ENCODE measurements at places on chromosomes 13 and 19.
A peak's percentile ranks its signal among the peaks of the same experiment; 100 is the strongest.

DNA sequence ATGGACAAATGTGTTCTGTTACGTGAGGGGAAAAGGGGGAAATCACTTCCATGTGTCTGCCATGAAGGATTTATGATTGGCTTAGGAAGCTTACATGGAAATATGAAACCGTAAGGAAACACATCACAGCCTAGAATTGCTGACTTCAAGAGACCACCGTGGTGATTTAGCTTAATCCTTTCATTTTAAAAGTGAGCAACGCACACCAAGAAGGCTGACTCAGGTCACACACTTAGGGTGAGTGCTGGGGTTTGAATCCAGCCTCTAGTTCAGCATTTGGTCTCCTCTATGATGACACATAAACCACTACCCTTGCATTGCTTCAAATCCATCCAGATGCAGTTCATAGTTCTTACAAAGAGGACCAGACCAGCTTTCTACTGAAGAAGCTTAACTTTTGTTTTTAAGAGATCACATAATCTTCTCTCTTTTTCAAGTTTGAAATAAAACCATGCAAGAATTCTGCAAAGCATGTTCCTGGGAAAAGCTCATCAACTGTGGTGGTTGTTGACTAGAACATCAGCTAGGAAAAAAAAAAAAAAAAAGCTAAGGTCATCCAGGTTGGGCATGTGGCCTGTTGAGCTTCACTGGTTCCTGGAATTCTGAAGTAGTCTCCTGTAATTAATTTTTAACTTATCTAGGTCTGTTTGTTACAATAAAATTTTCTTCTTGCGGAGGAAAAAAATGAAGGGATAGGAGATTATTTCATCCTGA is 60.2 kb upstream of the KL start:
- no peak for DNase-seq

DNA sequence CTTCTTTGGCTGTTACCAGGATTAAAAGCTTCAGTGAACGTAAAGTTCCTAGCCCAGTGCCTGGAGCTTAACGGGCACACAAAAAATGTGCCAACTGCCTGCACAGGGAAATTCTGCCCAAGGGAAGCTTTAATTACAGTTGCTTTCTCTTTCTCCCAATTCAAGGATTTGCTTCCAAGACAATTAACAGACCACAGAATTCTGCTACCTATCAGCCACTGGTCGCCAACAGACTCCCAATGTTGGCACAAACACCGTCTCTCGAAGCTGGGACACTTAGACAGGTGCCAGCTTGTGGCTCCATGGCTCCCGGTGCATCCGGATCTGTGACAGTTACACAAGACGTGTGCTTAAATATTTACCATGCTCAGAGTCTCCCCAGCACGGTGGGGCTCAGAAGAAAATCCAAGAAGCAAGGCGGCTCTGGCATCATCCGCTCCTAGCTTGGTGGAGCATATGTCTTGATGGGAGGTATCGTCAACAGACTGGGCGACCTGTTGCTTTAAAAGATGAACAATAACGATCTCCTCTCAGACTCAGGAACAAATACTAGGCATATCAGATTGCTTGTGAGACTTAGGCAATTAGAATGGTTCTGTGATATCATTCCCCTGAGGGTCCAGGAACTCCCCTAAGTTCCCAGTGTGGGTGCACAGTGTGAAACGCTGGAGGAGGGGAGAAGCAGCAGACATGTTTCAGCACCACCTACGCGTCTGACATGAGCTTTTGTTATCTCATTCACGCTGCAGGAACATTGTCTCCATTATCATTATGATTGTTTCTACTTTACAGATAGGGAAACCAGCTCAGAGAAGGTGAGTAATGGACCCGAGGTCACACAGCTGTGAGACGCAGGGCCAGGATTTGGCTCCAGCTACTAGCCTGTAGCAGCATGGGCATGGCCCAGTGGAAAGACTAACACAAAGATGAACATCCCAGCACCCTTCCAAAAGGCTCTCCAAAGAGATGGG is 61.6 kb downstream of the ALOX5AP start:
- no peak for DNase-seq

DNA sequence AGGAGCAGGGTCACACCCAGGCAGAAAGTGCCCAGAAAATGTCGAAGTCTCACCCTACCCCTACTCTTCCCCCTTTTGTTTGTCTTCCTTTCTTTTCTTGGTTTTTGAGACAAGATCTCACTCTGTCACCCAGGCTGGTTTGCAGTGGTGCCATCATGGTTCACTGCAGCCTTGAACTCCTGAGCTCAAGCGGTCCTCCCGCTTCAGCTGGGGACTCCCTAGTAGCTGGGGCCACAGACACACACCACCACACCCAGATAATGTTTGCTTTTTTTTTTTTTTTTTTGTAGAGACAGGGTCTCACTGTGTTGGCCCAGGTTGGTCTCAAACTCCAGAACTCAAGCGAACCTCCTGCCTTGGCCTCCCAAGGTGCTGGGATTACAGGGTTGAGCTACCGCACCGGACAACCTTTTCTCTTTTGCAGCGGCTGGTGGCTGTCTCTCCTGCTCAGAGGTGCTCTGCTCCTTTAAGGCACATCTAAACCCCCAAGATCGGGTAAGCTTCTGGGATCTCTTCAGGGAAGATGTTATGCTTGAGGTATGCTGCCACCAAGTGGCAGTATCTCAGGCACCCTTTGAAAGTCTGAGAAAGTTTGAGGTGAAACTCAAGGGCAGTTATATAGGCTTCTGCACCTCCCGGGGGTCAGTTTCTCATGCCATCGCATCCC is 22.4 kb upstream of the EBI3 start:
- DNase-seq: no peak

DNA sequence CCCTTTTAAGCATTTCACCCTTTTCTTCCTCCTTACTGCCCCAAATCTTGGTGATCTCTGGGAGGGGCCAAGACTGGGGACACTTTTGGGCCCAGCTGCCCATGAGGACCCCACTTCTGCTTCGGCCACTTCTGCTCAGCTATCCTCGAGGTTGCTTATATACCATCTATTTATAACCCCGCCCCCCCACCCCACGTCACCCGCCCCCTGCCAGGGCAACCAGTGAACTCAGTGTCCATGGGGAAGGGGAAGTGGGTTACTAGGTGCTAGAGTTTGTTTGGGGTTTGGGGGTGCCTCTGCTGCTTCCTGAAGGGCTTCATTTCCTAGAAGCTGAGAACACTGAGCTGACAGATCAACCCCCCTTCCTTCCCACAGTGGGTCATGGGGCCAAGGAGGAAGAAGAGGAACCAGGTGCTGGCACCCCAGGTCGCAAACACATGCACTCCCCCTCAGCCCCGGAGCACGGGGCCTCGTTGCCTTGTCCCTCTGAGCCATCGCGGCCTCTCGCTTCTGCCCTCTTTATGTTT is 6.1 kb upstream of the ADGRE5 start:
- DNase-seq: peak; percentile 66

GRCh38 chr13:59337070-59337469 is 826.7 kb downstream of the DIAPH3 start:
- no peak for DNase-seq

- no peak for DNase-seq
Measured at GRCh38 chr13:70391678-70392077, 283.4 kb upstream of the KLHL1 start.

- no peak for DNase-seq
Measured at GRCh38 chr13:101115762-101116171, 300.5 kb downstream of the NALCN start.

GRCh38 chr19:18417250-18418028 is 1.8 kb upstream of the SSBP4 start:
- no peak for DNase-seq

- DNase-seq: no peak
Measured at GRCh38 chr13:102913914-102914313, 68.1 kb downstream of the ERCC5 start.

GRCh38 chr19:18730885-18731513 is 47.5 kb downstream of the CRTC1 start:
- no peak for DNase-seq

DNA sequence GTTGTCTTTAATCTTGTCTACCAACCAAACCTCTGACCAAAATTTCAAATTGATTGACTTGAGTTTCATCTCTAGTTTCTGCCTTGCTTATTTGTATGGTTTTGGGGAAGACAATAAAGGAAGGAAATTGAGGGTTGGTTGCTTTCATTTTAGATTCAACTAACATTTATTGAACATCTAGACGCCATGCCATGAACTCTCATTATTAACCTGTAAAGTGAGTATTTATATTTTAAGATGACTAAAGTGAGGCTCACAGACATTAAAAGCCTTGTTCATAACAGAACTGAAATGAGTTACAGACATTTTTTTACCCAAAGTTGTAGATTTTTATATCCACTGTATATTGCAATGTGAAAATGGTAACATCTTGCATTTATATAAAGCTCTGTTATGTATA is 239.3 kb downstream of the LMO7 start:
- DNase-seq: no peak

- no peak for DNase-seq
Measured at GRCh38 chr13:113169277-113170272, 11.1 kb downstream of the PROZ start.

GRCh38 chr19:43814663-43815352 is 12.3 kb upstream of the ZNF283 start:
- no peak for DNase-seq

GRCh38 chr19:4388337-4389063 is 11.8 kb downstream of the SH3GL1 start:
- no peak for DNase-seq

DNA sequence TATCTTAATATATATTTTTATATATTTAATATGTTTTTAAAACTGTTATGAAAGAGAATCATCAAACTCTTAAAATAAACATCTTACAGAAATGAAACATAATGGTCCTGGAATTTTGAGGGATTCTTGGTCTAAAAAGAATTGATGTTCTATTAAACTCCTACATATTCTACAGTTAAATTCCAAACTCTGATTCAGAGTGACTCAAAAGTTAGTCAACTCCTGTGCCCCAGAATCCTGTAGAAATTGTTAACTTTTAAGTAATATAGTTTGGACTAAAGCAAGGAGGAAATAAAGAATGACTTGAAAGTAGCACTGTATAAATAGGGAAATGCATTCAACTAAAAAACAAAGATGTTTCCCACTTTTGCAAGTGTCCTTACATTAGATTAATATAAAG is 47.7 kb downstream of the FNDC3A start:
- no peak for DNase-seq

DNA sequence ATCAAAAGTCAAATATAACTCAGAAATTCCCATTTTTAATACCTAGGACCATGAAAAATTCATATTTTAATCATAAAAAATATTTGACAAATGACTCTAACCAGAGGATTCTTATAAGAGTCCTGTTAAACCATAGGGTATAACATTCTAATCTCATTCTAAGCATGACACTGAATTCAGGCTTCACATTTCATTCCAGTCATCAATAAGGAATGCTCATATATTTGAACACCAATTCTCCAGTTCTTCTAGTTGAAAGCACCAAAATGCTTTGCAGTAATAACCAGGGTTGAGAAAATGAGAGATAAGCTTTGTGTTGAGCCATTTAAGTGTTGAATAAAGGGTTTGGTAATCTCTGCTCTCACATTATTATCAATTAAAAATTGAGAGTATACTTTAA is 147.5 kb downstream of the VWA8 start:
- no peak for DNase-seq
